Choroid plexus epithelial cell (primary cell): ENCODE measurements at places on chromosomes 1 and 21.

DNA sequence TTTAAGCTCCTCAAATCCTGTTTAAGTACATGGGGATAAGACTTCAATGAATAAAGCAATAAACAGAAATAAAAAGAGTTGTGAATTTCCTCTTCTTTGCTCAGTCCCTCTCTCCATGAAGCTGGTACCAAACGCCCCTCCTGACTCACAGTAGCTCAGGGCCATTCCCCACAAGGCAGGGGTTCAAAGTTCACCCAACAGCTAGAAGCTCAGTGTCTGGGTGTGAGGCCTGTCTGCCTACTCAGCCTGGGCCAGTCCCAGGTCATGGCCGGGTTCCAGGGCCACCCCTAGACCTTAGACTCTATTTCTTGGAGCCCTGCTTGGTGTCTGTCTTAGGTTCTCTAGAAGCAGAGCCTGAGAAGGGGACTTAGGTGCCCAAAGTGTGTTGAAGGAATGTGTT is 251.5 kb downstream of the GRIK3 start:
- DNase-seq, result no peak

- no peak for DNase-seq
Observed at GRCh38 chr1:28172713-28173150, 3.8 kb downstream of the PTAFR start.

GRCh38 chr1:178283409-178283808 is 189.5 kb downstream of the RASAL2 start:
- DNase-seq, result peak; percentile 95

DNA sequence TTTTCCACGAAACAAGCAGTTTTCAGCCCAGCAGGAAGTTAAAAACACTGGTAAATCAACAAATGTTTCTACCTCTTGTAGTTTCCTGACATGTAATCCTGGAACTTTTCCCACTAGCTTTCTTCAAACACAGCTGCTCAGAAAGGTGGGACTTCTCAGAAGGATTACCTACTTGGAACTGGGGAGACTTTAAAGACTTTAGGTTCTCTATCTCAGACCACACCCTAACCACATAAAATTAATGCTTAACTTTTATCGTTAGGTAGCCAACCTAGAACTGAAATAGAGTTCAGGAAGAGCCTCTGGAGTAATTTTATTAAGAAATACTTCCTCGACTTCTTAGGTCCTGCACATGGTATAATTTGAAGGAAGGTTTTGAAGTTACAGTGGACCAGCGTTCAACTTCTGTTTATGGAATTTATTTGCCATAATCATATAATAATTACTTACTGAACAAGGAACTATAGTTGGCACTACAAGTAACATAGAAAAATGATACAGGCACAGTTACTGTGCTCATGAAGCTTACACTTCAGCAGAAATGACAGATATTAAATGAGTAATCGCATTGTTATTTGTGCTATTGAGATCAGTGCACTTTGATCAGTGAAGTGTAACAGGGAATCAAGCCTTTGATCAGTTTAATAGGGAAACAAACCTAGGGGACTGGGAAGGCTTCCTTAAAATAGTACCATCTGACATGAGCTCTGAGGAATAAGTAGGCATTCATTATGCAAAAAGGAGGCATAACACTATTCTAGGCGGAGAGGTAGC is at the start of gene BCL2L15:
TSS of gene BCL2L15 (minus strand) at position 180 of the 774 bp plus-strand sequence. CDS start 206 bp downstream, outside the sequence.
- DNase-seq, result no peak

DNA sequence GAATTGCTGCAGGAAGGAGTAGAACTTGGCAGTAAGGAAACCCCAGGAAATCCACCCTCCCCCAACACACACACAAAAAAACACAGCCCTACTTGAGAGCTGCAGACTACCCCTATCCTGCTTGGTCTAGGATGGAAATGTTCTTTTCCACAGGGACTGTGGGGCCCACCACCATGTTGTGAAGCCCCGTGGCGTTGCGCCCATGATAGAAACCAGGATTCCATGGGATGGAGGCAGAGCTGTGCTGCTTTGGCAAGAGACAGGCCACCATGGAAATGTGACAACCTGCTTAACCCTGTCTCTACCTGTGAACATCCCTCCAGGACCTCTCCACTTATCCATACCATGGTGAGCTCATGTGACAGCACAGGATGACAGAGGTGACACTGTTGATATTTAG is 121.1 kb upstream of the NGF start:
- DNase-seq, result no peak

- DNase-seq, result no peak
Observed at GRCh38 chr1:210506689-210507088, 178.0 kb downstream of the HHAT start.

GRCh38 chr1:172640111-172640510 is 18.8 kb upstream of the FASLG start:
- peak; percentile 63 for DNase-seq

DNA sequence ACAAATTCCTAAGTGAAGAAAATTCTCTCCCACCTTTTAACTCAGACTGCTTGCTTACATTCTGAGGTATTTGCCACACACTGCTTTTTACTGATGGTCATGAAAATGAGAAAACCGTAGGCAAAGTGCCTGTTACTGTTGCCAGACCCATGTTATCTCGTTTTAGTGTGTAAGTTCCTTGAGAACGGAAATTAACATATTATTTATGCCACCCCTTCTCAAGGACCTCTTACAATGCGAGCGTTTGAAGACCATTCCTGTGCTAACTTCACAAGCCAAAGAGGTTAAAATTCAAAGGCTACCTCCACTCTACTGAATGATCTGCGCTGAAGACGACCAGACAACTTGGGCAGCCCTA is 509 bp downstream of the NVL start:
- no peak for DNase-seq

DNA sequence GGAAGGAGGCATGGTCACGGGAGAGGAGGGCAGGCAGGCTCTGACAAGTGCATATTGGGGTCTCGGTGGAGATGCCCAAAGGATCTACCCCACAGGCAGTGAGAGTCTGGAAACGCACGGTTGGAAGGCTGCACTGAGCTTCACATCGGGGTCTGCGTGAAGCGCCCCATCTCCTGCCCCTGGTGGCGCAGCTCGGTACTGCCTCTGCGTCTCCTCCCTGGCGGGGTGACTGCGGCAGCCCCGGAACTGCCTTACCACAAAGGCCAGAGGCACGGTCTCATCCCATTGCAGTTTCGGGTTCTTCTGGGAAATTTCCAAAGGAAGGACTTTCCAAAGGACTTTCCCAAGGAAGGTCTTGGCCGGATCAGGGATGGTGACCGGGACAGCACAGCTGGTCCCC is 69.2 kb upstream of the AJAP1 start:
- no peak for DNase-seq

DNA sequence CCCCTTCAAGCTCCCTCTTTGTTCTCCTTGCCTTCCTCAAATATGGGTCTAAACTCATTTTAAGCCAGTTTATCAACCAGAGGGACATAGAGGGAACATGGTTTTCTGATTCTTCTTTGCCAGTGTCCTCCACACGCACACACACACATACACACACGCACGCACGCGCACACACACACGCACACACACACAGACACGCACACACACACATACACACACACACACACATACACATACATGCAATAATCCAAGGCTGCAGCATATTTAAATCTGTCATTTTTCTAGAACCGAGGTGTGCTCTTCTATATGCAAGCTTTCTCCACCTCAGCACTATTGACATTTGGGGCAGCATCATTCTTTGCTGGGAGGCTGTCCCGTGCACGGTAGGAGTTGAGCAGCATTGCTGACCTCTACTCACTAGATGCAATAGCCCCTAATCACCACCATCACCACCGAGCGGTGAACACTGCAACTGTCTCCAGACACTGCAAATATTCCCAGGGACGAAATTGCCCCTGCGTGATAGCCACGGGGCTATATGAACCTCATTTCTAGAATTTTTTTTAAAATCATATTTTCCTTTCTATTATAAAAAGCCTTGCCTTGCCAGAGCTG is 8.0 kb downstream of the TNFRSF9 start:
- DNase-seq, result no peak

GRCh38 chr1:10772711-10773110 is 23.7 kb downstream of the CASZ1 start:
- DNase-seq, result no peak

DNA sequence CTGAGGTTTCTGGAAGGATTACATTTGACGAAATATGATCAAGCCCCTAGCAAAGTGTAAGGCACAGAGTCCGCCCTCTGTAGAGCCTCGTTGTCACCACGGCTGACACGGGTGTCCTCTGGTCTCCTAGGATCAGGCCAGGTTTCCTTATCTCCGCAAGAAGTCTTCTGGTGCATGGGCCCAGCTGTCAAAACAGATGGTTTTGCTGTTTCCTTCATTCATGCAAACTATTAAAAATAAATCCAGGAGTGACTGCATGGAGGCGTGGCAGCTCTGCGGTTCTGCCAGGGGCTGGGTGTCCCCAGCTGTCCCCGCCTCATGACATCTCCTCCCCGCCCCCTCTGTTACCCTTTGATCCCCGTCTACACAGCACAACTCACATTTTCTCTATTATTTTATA is 209.0 kb downstream of the DYRK1A start:
- no peak for DNase-seq

GRCh38 chr1:119554183-119554582 is 47.2 kb downstream of the HSD3B1 start:
- DNase-seq, result peak; percentile 98

GRCh38 chr1:207810173-207810572 is 58.3 kb downstream of the CD46 start:
- DNase-seq, result peak; percentile 44

- DNase-seq, result no peak
Observed at GRCh38 chr1:214418391-214418790, 133.0 kb downstream of the PTPN14 start.

DNA sequence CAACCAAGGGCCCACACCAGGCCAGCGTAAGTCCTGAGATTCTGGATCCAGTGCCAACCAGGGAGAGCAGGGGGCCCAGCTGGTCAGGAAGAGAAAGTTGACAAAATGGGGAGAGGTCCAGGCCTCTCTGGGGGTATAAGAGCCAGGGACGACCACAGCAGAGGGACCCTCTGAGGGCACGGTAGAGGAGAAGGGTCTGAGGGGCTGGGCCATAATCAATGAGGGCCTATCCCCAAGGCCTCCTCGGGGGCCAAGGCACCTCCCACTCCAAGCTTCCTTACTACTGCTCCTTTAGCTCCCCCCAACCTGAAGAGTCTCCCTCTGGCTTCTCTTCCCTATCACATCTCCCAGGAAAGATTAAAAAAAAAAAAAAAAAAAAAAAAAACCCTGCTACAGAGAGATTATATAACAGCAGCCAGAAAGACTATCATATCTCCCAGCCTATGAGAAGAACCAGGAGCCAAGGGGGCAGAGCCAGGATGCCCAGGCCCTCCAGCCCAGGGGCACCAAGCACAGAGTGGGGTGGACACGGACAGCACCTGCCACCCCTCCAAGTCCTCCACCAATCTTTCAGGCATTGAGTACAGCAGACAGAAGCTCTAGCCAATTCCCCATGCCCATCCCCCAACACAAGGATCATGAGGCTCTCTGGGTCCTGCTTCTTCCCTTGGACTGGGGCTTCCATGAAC is 2.7 kb downstream of the MEF2D start:
- no peak for DNase-seq

GRCh38 chr1:176460544-176461336 is 2.2 kb upstream of the PAPPA2 start:
- DNase-seq, result no peak

DNA sequence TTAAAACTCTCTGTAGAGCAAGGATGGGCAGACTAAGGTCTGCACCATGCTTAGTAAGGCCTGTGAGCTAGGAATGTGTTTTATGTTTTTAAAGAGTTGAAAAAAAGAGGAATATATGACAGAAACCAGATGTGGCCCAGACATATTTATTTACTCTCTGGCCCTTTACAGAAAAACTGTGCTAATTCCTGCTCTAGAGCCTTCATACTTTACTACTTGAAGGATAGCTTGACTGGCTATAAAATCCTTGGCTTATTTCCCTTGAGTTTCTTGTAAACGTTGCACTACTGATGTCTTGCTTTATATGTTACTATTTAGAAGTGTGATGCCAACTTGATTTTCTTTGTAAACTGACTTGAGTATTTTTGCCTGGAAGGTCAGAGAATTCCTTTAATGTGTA is 33.5 kb downstream of the CTBS start:
- no peak for DNase-seq

GRCh38 chr1:73860421-73860950 is 337.5 kb downstream of the LRRIQ3 start:
- no peak for DNase-seq

DNA sequence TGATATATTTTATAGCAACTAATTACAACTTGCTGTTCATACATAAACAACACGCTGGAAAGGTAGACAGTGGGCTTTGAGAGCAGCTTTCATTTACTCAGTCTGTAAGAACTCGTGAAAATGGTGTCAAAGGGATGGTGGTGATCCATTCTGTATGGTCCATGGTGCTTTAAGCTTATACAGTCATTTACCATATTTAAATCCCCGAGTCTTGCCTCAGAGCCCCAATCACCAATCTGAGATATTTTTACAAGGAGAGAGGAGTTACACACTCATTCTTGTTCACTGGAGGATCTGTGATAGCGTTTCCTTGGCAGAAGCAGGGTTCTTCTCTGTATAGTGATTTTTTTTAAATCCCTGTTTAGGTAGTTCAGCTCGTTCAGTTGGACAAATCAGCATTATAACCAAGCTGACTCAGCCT is 694.6 kb downstream of the USP25 start:
- peak; percentile 46 for DNase-seq

- DNase-seq, result no peak
Observed at GRCh38 chr1:42183957-42184268, 19.4 kb upstream of the GUCA2A start.

DNA sequence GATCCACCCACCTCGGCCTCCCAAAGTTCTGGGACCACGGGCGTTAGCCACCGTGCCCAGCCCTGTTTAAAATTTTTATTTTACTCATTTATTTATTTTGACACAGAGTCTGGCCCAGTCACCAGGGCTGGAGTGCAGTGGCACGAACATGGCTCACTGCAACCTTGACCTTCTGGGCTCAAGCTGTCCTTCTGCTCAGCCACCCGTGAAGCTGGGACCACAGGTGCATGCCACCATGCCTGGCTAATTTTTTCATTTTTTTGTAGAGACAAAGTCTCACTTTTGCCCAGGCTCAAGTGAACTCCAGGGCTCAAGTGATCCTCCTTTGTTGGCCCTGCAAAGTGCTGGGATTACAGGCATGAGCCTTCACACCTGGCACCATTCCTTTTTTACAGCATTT is 27.5 kb upstream of the DNAJC6 start:
- DNase-seq, result no peak

GRCh38 chr1:199018471-199019135 is 379.8 kb downstream of the PTPRC start:
- no peak for DNase-seq

- DNase-seq, result no peak
Observed at GRCh38 chr1:163672976-163673758, 351.4 kb downstream of the NUF2 start.

GRCh38 chr1:151827853-151828252 is 3.7 kb downstream of the RORC start:
- no peak for DNase-seq
